ELR (cell line): ENCODE measurements at places on chromosomes 4 and X.

- peak; percentile 25 for DNase-seq
These were observed 1.5 kb downstream of the PITX2 start for GRCh38 chr4:110621328-110621812.

- DNase-seq = no peak
These were observed 7.4 kb downstream of the FATE1 start for GRCh38 chrX:151723156-151723760.

DNA sequence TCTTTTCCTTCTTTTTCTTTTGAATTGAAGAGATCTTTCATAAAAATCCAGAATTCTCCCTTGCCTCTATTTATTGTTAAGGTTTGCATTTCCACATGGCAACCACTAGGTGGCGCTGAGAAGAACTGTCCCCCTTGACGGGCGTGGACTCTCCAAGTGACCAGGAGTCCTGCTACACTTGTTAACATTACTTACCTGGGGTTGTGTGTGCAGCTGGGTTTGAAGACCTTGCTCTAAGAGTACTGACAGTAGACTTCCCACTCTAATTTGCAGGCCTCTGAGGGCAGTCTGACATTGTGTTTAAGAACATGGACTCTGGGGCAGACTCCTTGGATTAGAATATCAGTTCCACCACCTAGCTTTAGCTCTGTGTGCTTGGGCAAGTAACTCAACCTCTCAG, 52.8 kb downstream of the GPRIN3 start:
- peak; percentile 42 for DNase-seq

DNA sequence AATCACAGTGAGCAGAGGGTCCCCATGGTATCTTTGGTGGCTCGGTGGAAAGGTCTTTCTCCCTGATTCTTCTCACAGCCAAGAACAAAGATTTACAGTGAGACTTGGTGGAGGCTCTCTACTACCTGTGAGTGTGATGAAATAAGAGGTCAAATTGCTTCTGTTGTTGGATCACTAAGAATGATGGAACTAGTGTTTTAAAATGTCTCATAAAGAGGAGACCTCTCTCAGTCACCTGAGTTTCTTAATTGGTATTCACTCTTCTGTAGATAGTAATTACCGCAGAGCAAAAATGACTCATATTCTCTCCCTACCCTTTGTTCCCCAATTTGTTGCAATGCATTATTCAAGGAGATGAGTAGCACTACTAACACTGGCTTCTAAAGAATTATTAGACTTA, 100.9 kb upstream of the TBC1D9 start:
- no peak for DNase-seq

DNA sequence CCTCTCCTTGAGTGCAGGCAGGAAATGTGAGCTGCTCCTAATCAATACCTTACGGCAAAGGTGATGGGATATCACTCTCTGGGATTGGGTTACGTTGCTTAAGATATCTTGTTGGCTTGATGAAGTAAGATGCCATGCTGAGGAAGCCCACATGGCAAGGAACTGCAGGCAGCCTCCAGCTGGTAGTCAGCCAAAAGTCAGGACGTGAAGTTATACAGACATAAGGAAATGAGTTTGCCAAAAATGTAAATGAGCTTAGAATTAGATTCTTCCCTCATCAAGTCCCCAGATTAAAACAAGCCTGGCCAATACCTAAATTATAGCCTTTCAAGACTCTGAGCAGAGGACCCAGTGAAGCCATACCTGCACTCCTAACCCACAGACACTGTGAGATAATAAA, 155.0 kb downstream of the QDPR start:
- DNase-seq = no peak

DNA sequence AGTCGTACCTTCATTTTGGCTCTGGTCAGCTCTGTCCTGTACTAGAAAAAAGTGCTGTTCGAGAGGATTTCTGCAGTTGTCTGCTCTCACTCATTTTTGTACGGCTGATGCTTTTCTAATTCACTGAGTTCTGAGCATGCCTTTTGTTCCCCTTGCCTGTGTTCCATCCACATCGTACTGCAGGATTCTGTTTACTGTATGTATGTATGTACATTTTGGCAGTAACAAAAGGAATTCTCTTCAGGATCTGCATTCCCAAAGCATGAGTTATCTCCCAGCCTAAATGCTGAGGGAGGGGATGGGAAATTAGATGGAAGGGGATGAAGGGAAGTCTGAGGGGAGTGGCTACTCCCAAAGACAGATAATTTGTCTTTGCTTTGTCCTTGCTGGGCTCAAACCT, 87.6 kb downstream of the GBA3 start:
- DNase-seq = no peak

DNA sequence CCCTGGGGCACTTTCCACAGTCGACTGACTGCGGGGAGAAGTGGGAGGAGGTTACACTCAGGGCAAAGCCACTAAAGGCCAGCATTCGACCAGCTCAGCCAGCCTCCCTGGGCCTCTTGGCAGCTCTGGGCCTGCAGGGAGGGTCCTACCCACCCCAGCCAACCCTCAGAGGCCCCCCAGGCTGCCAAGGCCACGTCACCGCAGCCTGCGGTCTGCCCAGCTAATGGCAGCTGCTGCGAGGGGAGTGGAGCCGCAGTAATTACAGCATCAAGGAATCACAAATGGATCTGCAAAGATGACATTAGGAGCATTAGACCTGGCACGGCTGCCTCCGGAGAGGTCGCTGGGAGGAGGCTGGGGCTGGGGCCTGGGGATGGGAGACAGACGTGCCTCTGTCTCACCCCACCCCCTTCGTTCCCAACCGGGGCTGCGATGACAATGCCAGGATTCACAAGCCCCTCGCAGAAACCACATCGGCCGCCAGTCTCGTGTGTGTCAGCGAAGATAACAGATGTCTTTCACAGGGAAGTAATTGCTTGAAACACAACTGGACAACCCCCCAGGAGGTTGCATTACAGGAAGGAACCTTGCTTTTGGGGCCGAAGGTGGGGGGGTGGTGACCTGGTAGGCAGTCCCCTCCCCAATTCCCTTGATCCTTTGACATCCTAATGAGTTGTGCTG, 367.6 kb downstream of the BCOR start:
- DNase-seq = no peak

DNA sequence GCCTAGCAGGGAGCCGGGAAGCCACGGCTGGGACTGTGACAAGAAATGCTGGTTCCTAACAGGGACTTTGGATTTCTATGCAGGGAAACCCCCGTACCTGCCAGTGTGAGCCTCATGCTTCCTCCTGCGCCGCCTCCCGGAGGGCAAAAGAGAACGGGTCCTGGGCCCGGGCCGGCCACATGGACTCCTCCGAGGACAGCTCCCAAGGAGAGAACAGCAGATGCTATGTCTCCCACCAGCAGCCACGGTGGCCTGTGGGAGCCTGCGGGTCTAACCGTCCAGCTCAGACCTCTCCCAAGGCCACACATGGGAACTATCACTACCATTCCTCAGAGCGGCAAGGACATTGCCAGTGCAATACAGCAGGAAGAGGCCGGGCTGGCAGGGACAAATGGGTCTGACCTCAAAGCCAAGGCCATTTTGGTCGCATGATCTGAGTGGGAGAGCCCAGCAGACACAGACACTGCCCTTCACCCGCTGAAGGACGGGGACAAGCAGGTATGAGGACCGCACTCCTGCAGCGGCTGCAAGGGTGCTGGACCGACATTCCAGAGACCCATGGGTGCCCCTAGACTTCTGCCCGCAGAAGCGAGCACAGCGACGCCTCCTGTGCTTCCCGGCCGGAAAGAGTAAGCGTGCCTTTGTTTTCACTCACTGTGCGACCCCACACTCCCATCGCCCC, 4.5 kb upstream of the C4orf50 start:
- DNase-seq = no peak

- no peak for DNase-seq
These were observed 67.6 kb upstream of the FREM3 start for GRCh38 chr4:143768007-143768591.

- DNase-seq = no peak
These were observed 42.6 kb downstream of the SULT1B1 start for GRCh38 chr4:69717778-69718177.

DNA sequence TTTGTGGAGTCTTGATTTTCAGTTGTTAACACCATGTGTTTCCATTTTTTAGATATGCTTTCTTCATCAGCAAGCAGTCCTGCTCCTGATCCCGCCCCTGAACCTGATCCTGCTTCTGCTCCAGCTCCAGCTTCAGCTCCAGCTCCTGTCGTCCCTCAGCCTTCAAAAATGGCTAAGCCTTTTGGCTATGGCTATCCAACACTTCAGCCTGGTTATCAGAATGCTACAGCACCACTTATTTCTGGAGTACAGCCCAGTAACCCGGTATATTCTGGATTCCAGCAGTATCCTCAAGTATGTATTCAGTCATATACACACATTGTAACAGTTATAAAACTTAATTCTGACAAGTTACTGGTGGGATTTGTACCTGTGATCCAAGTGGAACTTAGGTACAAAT, 60.9 kb downstream of the SEC24B start:
- DNase-seq = no peak
